T-helper 17 cell (primary cell): ENCODE measurements at places on chromosomes 5 and 9. TPM values are rescaled to one million over a fixed set of nuclear protein-coding genes. Genes with fewer than 3 reads are reported as not detected.

DNA sequence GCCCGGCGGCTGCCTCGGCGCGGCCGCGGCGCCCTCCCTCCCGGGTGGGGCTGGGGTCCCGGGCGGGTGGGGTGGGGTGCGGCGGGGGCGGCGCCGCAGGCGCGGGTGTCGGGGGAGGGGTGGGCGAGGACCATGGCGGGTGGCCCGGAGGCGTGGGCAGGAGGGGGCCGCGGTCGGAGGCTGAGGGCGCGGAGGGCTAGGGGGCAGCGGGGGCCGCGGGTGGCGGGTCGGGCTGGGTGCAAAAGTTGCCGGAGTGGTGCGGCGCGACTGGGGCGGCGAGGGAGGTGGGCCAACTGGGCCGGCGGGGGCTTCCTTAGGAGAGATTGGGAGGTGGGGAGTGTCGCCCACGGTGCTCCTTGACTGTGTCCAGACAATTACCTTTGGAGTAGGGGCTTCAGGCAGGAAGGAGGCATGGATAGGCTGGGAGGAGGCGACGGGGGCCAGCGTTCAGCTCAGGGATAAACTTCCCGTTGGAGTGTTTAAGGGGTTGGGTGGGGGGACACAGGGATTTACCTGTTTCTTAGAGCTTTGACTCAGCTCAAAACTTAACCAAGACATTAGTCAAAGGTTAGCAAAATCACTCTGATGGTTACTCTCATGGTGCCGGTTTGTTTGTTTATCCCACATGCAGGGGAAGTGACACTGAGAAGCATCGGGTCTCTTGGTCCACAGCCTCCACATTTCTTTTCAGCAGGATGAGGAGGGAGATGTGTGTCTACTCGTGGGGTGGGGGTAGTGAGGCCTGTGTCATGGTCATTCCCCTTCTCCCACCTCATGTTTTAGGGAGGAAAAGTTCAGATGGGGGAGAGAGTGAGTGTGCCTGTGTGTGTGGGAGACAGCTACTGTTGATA lies 859 bp downstream of the CSNK1G3 start:
- peak; percentile 21 for DNase-seq
- H3K4me3 ChIP-seq = peak overlapping the region; percentile 96
- H3K4me1 ChIP-seq = peaks cover 34% of the 10 kb centered on the region
- no peaks in the 10 kb centered on the region for H3K27me3 ChIP-seq
- H3K36me3 ChIP-seq = peaks cover 3% of the 10 kb centered on the region
- peak overlapping the region; percentile 95 for H3K27ac ChIP-seq

DNA sequence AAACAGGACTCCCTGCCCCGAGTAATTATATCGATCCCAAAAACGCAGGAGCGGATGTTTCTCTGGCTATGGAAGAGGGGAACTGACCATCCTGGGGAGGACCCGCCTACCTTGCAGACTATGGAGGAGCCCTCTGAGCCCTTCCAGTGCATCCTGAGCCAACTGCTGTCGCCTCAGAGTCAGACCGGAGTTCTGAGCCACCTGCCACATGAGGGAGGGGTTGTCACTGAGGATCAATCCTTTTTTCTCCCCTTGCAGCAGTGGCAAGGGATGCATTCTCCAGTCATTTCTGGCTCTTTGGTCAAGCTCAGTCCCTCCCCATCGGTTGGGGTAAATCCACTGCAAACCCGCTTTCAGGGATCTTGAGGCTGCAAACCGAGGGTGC lies 709 bp downstream of the FANCG start:
- peaks cover 4% of the 10 kb centered on the region for H3K36me3 ChIP-seq
- no peak for DNase-seq
- H3K27me3 ChIP-seq = no peaks in the 10 kb centered on the region
- peak overlapping the region; percentile 96 for H3K4me3 ChIP-seq
- H3K4me1 ChIP-seq = peaks cover 18% of the 10 kb centered on the region
- H3K27ac ChIP-seq = peak overlapping the region; percentile 90

DAB2IP gene
- not detected for total RNA-seq

GRCh38 chr5:121239951-121240350 lies 611.7 kb upstream of the FTMT start:
- H3K4me1 ChIP-seq = no peaks in the 10 kb centered on the region
- no peaks in the 10 kb centered on the region for H3K27me3 ChIP-seq
- DNase-seq = no peak
- H3K27ac ChIP-seq = no peak overlapping the region
- H3K4me3 ChIP-seq = no peak overlapping the region

DNA sequence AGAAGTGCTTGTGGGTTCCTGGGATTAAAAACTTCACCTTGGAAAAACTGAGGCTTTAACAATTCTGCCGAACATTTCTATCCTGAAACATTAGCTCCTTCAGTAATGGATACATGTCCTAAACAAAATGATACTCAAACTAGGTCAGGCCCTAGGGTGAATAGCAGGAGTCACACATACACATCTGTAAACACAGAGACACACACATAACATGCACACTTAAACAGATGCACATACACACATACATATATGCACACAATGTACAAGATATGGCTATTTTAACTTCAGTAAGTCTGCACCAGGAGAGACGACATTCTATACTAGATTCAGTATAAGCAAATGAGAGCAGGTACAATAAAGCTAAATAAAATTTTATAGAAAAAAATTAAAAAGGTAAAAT lies 124.4 kb downstream of the DCP2 start:
- H3K4me3 ChIP-seq = no peak overlapping the region
- peaks cover 2% of the 10 kb centered on the region for H3K36me3 ChIP-seq
- peaks cover 2% of the 10 kb centered on the region for H3K4me1 ChIP-seq
- no peak for DNase-seq
- no peaks in the 10 kb centered on the region for H3K27me3 ChIP-seq

DNA sequence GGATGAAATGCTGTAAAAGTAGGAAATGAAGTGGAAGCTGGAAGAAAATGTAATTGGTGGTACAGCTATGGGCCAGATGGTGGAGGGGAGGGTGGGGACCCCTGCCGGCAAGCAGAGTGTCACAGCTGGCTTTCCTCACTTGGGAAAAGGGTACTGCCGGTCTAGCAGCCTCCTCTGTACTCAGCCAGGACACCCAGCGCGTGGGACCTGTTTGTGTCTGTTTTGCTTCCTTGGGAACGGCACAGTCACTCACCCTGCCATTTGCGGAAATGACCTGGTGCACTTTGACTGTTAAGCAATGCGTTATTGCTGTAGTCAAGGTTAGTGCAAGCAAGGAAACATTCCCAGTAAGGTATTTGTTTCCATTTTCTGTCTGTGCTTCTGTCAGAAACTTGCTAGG lies 10.1 kb downstream of the TMEM252 start:
- H3K4me1 ChIP-seq = no peaks in the 10 kb centered on the region
- DNase-seq = no peak
- peaks cover 14% of the 10 kb centered on the region for H3K27me3 ChIP-seq
- H3K36me3 ChIP-seq = no peaks in the 10 kb centered on the region
- no peak overlapping the region for H3K4me3 ChIP-seq

GRCh38 chr5:65117525-65117924 lies 348.8 kb downstream of the CWC27 start:
- H3K27me3 ChIP-seq = no peaks in the 10 kb centered on the region
- H3K4me3 ChIP-seq = no peak overlapping the region
- H3K27ac ChIP-seq = no peak overlapping the region

DNA sequence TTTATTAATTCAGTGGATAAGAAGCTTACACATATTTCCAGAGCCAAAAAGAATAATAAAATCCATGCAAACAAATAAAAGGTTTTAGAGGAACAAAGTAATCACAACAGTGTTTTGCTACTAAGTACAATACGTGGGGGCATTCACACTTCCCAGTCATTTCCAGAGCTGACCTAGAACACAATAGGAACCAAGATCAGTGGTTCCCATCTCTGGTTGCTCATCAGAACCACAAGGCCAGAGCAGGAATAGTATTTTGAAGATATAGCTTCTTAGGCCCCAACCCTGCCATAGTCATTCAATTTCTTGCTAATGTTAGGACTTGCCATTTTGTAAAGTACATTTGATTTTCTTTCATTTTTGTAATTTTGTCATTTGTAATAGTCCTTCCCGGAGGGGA lies 215.4 kb downstream of the NR3C1 start:
- H3K36me3 ChIP-seq = peaks cover 5% of the 10 kb centered on the region
- no peak overlapping the region for H3K27ac ChIP-seq
- no peak for DNase-seq
- H3K4me1 ChIP-seq = peaks cover 10% of the 10 kb centered on the region
- H3K4me3 ChIP-seq = no peak overlapping the region
